AG10803 (cell line): ENCODE measurements at places on chromosomes 13 and 19.

DNA sequence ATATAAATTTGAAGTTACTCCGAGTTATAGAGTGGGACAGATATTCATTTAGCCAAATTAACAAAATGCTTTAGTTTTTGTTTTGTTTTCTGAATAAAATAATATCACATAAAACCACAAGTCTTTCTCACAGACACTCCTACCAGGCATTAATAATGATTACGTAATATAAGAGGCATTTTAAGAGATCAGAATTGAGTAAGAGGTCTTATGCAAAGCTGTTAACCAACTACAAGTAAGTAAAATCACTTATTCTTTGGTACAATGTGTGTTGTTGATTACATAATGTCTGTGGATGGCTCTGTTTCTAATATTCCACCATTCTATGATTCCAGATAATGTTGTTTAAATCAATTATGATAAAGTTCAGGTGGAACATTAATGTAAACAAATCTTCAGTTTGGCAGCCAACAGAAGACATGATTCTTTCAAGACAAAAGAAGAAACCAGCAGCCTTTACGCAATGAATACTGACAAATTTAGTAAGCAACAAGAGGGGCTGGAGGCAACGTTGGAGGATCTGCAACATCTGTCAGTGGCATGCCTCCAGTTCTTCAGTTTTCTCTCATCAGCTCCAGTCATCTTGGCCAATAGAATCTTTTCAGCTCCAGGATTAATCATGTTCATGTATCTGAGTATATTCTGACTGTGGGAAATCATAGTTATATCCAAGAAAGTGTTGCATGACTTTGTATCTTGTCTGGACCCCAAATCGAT lies 403.8 kb downstream of the SLITRK5 start:
- peak; percentile 73 for DNase-seq

- no peak for DNase-seq
Observed at GRCh38 chr13:112245989-112246388, 130.2 kb upstream of the SPACA7 start.

- no peak for DNase-seq
Observed at GRCh38 chr13:46131705-46132104, 26.9 kb upstream of the CPB2 start.

DNA sequence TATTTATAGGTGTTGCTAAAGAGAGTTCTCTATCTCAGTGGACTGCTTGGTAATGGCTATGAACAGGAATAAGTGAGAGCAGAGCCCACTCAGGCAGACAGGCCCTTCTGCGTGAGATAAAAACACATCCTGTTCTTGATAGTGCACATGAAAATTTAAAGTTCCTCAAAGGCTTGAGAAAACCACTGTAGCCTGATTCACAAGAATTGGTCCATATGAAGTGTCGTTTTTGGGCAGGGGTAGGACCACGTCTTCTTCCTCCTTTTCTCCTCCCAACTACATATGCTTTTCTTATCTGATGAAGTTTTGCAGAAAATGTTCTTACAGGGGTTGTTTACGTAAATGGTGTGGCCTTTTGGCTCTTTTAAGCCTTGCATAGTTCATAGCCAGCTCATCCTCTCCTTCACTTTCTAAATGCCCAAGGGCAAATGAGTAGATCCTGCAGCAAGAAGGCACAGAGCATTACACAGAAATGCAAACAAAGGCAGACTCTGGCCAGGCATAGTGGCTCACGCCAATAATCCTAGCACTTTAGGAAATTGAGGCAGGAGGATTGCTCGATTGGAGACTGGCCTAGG lies 53.8 kb downstream of the RNF6 start:
- DNase-seq = peak; percentile 27
